ENCODE measurements at places on chromosomes 1 and 21.

DNA sequence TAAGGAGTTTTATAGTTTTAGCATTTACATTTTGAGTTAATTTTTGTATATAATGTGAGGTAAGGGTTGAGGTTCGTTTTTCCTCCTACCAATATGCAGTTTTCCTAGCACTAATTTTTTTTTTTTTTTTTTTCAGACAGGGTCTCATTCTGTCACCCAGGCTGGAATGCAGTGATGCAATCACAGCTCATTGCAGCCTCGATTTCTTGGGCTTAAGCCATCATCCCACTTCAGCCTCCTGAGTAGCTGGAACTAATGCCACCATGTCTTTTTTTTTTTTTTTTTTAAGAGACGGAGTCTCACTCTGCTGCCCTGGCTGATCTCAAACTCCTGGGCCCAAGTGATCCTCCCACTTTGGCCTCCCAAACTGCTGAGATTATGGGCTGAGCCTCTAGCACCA, 2.5 kb upstream of the UBASH3A start:
- DNase-seq: no peak

GRCh38 chr1:176904057-176904751, 260.3 kb downstream of the ASTN1 start:
- DNase-seq: no peak

DNA sequence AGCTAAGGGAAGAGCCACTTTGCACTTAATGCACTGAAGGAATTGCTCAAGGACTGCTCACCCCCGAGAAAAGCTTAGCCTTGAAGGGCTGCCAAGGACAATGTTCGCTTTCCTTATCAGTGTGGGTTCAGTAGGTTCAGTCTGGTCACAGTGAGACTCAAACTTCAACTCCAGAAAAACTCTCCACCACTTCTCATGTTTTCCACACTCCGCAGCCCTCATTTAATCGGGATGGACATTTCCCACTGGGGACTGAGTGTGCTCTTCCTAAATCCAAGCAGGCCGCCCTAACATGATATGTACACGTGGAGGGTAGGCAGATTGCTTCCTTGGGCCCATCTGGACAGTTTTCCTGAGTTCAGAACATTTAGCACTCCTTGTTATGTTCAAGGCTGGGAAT, 19.5 kb downstream of the SUSD4 start:
- DNase-seq: no peak

- no peak for DNase-seq
Observed at GRCh38 chr1:201471772-201472171, 2.8 kb upstream of the PHLDA3 start.

DNA sequence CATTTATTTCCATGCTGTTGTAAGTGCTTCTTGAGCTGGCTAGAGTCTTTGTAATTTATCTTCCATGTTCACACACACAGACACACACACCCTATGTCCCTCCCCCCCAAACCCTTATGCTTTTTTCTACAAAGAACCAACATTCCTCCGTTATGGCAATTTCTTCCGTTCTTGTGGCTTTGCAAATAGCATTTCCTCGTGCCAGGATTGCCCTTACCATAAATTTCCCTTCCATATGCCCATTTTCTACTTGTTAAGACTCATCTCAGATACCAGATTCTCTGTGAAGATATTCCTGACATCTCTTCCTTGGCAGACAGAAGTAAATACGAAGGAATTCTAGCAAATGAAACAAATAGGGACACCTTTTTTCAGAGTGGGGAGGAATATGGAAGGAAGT, 26.0 kb downstream of the RALGPS2 start:
- no peak for DNase-seq

- DNase-seq: no peak
Observed at GRCh38 chr1:114559356-114559755, 22.1 kb downstream of the BCAS2 start.

- DNase-seq: no peak
Observed at GRCh38 chr1:91764471-91765115, 121.4 kb downstream of the TGFBR3 start.

DNA sequence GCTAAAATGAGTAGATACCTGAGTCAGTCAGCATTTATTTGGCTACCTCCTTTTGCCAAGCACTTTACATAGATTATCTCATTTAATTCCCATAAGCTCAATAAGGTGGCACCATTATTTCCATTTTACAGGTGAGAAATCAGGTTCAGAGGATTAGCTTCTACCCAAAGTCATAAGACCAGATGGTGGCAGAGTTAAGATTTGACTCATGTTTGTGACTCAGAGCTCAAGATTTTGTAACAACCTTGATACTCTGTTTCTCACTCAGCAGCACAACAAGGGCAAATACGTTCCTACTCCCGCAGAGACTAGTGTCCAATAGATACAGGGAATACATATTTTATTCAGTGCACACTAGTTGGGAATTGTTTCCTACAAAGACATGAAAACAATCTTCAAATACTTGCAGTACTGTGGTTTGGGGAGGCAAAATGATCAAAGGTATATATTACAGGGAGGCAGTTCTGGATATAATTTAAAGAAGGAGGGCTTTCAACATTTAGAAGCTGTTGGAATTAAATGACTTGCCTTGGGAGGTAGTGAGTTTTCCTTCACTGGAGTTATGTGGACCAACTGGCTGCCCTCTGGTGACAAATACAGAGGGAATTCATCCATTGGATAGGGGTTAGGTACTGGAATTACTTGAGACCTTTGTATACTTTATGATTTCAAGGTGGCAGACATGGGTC, 3.6 kb downstream of the LEPR start:
- peak; percentile 18 for DNase-seq

Measured in activated naive CD4-positive, alpha-beta T cell treated with anti-CD3 and anti-CD28 coated beads, Interleukin-2, amount 50 U/mL, for 72 hours (primary cell).